ENCODE measurements at places on chromosomes 1 and 21.

DNA sequence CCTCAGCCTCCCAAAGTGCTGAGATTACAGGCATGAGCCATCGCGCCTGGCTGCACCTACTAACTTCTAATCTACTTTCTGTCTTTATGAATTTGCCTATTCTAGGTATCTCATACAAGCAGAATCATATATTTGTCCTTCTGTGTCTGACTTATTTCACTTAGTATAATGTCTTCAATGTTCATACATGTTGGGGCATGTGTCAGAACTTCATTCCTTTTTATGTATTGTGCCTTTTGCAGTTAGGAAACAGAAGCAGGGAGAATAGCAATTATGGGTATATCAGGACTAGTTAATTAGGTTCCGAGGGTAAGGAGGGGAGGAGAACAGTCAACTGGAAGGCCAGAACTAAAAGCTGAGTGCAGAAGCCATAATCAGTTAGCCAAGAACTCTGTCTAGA lies 18.0 kb upstream of the NIBAN1 start:
- no peak for DNase-seq

DNA sequence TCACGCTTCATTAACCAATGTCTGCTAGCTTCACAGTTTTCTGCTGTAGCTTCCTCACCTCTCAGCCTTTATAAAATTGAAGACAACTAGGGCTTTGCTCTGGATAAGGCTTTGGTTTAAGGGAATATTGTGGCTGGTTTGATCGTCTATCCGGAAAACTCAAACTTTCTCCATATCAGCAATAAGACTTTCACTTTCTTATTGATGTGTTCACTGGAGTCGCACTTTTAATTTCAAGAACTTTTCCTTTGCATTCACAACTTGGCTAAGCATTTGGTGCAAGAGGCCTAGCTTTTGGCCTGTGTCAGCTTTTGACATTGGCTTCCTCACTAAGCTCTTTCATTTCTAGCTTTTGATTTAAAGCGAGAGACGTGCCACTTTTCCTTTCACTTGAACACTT lies 12.9 kb downstream of the COA6 start:
- DNase-seq, result no peak

DNA sequence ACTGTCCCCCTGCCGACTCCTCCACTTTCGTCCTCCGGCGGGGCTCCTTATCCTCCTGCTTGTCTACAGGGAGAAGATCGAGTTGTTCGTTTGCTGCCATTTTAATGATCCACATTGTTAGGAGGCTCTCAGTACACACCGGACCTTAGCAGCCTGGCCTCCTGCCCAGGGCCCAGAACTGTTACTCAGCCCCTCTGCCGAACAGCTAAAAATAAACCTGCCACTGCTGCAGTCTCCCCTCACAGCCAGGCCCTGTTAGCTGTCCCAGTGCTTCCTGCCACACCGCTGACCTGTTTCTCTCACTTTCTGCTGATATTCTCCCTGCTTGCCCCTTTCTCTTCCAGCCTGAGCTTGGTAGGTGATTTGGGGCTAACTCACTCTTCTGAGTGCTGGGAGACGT lies 8.3 kb downstream of the MAPKAPK2 start:
- DNase-seq, result no peak

GRCh38 chr1:222283147-222283768 lies 264.6 kb downstream of the HHIPL2 start:
- no peak for DNase-seq

DNA sequence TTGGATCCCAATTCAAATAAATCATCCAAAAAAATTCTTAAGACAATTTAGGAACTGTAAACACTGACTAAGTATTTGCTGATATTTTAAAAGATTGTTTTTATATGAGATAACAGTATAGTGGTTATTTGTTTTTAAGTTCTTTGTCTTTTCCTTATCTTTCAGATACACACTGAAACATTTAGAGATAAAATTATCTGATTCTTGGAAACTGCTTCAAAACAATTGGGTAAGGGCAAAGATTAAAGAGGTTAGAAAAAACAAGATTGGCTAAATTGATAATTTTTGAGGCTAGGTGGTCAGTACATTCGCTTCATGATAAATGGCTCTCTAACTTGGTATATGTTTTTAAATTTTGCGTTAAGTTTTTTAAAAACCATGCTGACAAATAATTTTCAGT lies 117.3 kb downstream of the PSMG1 start:
- no peak for DNase-seq

DNA sequence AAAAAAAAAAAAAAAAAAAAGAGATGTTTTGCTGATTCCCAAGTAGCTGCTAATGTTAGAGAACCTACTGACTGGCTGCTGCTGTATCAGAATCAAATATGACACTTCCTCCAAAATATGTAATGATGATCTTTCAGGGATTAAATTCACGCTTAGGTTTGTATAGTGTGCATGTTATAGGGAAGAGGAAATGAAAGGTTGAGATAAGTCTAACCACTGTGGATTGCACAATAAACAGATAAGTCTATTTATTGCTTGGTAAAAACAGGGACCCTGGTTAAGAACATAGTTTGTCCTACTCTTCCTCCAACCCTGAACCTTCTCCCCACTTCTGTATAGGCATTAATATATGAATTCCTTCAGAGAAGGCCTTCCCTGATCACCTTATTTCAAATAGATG lies 13.2 kb downstream of the RC3H1 start:
- no peak for DNase-seq

DNA sequence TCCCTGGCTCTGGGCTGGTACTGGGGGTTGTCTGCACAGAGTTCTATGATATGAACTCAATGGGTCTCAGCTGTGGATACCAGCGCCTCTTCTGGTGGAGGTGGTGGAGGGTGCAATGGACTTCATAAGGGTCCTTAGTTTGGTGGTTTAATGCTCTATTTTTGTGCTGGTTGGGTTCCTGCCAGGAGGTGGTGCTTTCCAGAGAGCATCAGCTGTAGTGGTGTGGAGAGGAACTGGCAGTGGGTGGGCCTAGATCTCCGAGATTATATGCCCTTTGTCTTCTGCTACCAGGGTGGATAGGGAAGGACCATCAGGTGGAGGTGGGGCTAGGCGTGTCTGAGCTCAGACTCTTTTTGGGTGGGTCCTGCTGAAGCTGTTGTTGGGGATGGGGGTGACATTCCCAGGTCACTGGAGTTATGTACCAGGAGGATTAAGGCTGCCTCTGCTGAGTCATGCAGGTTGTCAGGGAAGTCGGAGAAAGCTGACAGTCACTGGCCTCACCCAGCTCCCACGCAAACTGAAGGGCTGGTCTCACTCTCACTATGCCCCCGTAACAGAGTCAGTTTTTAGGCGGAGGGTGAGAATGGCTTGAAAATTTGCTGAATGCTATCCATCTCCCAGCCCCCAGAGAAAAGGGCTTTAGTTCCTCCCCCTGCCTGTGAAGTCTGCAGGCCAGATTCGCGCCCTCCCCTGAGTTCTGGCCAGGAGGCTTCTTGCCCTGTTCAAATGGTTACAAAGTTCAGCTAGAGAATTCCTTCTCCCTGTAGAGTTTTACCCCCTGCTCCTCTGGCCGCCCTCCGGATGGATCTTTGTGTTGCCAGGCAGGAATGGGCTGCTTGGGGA lies 902.9 kb downstream of the LTN1 start:
- DNase-seq, result no peak

- DNase-seq, result no peak
These were observed 787.6 kb downstream of the USP25 start for GRCh38 chr21:16517383-16517782.

GRCh38 chr1:41902159-41902577 lies 16.6 kb downstream of the HIVEP3 start:
- DNase-seq, result no peak

GRCh38 chr1:243956450-243956849 lies 94.6 kb upstream of the ZBTB18 start:
- no peak for DNase-seq

GRCh38 chr1:206430031-206430983 lies 40.0 kb upstream of the IKBKE start:
- no peak for DNase-seq

DNA sequence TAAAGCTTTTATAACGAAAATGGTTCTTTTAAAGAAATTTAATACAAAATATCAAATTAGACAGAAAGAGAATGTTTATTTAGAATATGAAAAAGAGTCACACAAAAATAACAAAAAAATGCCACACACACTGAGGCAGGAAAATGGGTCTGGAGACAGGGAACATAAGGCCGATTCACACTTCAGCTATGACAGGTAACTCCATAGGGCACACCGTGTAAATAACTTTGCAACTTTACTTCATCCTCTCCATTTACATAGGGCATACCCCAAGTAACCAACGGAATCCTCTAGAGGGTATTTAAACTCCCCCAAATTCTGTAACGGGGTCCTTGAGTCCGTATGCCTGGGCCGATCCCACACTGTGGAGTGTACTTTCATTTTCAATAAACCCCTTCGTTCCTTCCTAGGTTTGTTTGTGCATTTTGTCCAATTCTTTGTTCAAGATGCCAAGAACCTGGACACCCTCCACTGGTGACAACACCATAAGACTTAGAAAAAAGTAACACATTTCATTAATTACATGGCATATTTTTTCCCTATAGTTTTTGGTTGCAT lies 23.1 kb upstream of the PTGS2 start:
- no peak for DNase-seq

- no peak for DNase-seq
These were observed 2.3 kb downstream of the EGLN1 start for GRCh38 chr1:231419738-231420298.

GRCh38 chr21:38800924-38801744 lies 4.6 kb upstream of the ETS2 start:
- DNase-seq, result no peak

DNA sequence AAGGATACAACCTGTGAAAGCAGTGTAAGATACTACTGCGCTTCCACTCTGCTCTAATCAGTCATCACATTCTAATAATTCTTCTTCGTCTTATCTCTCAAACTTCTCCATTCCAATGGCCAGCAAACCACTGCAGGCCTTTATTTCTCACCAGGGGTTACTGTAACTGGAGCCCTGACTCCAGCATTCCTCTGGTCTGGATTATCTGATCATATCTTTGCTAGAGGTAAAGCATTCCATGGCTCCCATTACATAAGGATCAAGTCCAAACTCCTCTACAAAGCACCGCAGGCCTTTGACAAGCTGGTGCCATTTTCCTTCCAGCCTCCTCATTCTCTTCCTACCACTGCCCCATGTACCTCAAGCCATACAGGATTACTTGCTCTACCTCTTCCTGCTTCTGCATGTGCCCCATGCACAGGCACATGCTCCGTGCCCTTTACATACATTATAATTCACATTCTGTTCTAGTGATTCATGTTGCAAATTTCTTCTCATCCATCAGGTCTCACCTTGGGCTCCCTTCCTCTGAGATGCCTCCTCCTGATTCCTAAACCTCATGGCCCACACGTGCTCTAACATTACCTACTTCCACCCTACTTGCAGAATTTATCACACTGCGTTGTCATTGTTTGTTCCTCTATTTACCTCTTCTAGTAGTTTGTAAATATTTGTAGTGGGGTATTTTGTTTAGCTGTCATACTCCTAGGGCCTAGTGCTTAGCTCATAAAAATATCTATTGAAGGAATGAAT lies 9.3 kb upstream of the SERBP1 start:
- DNase-seq, result no peak

DNA sequence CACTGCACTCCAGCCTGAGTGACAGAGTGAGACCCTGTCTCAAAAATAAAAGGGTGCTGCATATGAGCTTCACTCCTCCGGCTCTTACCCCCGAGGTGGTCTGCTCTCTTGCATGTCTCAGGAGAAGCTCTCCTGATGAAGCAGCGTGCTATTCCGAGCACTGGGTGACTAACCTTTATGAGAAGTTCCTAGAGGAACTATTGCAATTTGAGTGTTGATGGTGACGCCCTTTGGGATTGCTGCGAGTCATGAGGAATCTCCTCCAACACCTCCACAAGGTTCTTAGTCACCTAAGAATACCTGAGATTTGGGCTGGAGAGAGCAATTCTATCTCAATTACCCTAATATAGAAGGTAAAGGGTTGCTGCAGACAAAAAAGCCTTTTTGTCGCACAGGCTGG lies 40.8 kb upstream of the TINAGL1 start:
- DNase-seq, result no peak

DNA sequence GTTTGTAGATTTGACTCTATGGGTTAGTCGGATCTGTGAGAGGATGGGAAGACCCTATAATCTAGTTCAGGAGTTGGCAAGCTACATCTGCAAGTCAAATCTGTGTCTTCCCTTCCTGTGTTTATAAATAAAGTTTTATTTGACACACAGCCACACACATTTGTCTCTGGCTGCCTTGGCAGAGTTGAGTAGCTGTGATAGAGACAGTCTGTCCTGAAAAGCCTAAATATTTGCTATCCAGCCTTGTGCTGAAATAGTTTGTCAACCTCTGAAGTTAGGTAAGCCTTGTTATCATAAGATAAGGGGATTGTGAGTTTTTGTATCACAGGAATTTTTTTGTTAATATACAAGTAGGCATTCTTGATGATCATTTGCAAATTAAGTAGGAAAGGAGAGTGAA lies 136.8 kb downstream of the NOS1AP start:
- no peak for DNase-seq

DNA sequence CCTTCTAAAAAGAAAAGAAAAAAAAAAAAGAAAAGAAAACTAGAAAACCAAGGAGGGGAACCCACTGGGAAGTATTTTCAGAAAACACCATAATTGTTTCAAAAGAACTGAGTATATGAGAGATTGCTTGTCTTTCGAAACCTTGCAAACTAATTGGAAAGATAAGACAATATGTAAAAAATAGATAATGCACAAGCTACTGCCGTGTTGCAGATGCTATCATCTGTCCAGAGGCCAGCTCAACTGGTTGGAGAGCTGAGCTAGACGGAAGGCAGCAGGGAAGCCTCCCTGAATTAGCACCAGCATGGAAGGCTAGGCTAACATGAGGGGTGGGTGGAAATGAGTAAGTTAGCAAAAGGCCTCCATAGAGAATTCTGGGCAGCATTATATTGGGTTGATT lies 16.2 kb upstream of the CACHD1 start:
- no peak for DNase-seq

GRCh38 chr1:6361124-6361775 lies 32.3 kb downstream of the ACOT7 start:
- no peak for DNase-seq

DNA sequence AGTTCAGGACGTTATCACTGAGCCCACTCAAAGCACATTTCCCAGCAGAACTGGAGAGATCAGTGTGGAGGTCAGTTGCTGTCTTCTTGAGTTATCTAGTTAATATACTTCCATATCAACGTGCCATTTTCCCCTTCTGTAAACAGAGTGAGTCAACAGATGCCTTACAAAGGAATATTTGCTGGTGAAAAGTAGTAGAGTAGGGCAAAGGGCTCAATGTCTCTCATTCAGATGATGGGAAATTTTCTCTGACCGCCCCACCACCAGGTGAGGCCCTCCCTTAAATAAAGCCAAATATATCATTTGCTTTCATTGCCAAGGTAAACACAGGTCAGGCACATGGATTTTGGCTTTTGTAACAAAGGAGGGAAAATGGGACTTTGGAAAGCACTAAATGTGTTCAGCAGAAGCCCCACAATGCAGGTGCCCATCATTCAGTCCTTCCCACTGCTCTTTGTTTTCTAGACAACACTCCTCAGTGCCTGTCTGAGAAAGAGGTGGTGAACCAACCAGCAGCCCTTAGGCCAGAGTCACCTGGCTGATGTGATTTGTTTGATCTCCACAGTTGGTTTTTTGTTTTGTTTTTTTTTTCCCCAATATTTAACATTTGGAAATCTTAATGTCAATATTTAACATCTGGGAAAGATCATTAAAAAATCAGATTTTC lies 40.5 kb upstream of the SAMD13 start:
- no peak for DNase-seq

- no peak for DNase-seq
These were observed 164.6 kb upstream of the GJB5 start for GRCh38 chr1:34590211-34590623.

GRCh38 chr1:94038511-94038910 lies 82.4 kb downstream of the ABCA4 start:
- no peak for DNase-seq

GRCh38 chr21:30232011-30232410 lies 16.1 kb upstream of the CLDN8 start:
- DNase-seq, result no peak

GRCh38 chr1:19621274-19621950 lies 22.7 kb upstream of the NBL1 start:
- no peak for DNase-seq
